ENCODE measurements at places on chromosomes 7 and 10.

GRCh38 chr10:28363376-28363775 lies 60.5 kb upstream of the MPP7 start:
- DNase-seq, result no peak

DNA sequence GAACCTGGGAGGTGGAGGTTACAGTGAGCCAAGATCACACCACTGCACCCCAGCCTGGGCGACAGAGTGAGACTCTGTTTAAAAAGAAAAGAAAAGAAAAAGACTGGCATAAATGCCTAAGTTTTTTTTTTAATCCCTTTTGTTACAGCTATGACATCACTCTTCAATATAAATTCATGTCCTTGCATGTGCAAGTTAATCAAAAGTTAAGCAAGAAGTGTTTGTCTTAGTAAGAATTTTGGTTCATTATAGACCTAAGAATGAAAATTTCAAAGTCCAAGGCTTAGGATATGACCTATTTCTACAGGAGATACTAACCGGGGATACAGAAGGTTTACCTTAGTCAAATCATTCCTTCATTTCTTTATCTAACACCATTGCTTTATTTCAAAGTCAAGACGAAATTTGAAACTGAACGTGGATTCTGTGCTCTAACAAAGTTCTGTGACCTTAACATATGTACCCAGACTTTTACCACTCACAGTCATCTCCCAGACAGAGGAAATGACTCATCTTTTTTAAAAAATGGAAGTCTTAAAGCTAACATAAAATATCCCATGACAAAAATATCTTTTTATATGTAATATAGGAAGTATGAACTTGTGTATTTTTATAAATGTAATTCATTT lies 29.3 kb upstream of the ITGB8 start:
- DNase-seq, result no peak

DNA sequence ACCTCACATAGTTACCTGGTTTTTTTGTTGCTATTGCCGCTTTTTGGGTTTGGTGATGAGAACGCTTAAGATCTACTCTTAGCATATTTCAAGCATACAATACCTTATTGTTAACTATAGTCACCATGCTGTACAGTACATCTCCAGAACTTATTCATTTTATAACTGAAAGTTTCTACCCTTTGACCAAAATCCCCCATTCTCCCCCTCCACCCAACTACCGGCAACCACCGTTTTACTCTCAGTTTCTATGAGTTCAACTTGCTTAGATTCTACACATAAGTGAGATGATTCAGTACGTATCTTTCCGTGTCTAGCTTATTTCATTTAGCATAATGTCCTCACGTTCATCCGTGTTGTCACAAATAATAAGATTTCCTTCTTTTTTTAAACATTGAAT lies 86.7 kb upstream of the IL6 start:
- DNase-seq, result peak; percentile 42

DNA sequence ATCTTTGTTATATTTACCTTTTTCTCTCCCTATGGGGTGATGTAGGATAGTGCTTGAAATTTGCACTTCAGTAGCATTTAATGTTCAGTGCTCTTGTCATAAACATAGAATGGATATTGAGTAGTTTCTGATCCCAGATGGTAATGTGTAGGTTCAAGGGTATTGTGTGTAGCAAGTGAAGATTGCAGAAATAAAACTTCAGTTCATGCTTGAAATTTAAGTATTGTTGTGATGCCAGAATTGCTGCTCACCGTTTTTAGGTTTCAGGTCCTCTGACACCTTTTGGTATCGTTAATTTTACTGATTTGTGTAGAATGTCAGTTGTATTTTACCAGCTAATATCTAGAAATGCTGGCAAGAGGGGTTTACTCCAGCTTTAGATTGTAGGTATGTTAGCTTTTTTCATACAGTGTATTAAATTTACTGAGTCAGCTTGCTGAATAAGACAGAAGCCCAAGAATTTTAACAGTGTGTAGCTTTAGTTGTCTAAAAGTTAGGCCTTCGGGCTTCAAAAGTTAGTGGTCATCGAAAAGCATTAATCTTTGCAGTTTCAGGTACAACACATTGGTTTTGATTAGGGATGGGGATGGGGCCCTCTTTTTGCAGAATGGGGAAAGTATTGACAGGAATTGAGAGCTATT lies 1.9 kb downstream of the PTEN start:
- no peak for DNase-seq

DNA sequence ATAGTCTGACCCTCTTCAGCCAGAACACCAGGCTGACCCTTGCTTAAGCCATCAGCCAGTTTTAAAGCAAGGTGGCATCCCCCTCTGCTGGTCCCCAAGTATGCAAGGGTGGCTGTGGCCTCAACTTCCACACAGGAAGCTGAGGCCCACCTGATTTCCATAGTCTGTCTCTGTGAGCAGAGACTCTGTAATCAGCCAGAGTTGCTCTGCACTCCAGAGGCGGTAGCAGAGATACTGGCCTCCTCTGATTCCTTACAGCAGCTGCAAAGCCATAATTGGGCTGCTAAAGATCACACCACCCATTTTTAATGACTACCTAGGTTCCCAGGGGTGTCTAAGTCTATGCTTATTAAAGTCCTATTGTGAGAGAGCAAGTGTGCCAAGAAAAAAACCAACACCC lies 1.8 kb downstream of the PDAP1 start:
- peak; percentile 33 for DNase-seq

DNA sequence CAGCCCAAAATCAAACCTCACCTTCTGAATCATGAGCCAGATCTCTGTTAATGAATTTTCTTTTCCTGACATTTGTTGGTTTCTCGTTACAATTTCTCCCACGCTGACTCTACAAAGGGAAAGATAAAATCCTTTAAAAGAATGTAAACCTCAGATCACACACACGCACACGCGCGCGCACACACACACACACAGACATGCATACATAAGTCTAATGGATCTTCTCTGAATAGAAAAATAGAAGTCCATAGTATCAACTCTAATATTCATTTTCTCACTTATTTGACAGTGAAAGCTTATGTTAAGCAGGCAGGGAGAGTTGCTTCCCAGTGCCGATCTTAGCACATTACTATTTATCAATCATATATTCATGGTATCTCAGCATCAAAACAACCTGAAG lies 1.4 kb downstream of the ETV1 start:
- no peak for DNase-seq

GRCh38 chr7:435630-436366 lies 83.8 kb downstream of the PDGFA start:
- no peak for DNase-seq

GRCh38 chr7:137454246-137454724 lies 110.8 kb upstream of the PTN start:
- no peak for DNase-seq

DNA sequence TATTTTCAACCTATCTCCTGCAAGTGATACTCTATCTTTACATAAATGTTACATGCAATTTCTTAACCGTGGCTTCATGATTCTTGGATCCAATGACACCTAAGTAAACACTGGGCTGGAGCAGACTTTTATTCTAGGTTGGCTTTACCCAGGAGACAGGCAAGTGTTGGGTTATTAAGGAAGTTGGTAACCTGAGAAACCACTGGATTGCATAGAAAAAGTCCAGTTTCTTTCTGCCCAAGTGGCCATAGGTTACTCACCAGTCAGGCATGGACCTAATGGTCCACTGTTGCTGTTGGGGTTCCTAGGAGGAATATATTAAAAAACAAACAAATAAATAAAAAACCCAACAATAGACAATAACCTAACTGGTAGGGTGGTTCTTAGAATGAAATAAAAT lies 112.8 kb downstream of the SEMA3D start:
- no peak for DNase-seq

DNA sequence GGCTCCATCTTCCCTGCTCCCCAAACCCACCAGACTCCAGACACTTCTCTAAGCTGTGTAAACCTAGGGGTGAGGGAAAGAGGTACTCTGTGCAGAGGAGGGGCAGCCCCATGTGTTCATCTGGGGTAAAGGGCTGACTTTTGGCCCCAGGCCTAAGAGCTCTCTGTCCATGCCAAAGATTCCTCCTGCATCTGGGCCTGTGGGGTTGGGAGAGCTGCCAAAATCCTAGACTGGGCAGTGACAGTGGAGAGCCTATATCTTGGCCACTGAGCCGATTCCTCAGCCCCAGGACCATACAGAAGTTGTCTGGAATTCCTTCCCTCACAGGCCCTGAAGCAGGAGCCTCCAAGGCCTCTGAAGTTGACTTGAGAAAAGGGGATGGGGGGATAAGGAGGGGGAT lies 25.3 kb upstream of the LEP start:
- no peak for DNase-seq

DNA sequence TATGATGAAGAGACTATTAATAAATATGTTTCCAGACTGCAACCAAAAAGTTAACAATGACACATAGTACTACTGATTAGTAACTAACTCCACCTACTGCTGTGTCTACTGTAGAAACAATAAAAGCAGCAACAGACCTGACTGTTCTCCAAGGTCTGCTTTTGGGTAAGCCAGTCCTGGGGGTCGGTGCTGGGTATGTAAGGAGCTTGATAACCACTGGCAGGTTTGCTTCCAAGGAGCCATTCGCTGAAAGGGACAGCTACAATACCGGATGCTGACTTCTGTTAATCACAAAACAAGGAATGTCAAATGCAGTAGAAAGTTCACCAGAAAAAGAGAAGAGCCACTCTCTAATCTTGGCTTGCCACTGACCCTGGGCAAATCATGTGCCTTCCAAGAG lies 17.7 kb downstream of the NCOA4 start:
- DNase-seq, result no peak
